ENCODE measurements at places on chromosomes 1 and 21.

DNA sequence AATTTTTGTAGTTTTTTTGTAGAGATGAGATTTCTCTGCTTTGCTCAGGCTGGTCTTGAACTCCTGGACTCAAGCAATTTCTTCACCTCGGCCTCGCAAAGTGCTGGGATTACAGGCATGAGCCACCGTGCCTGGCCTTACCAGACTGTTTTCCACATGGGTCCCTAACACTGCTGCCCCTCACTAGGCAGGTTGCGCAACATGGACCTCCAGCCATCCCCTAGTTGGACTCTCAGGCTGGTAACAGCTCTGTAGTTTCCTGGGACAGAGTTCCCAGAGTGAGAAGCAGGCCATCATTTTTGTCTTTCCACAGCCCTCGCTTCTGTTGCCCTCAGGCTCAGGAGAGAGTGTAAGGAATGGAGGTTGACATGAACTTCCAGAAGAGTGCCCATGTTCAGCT, 156.1 kb downstream of the CTH start:
- DNase-seq = no peak

DNA sequence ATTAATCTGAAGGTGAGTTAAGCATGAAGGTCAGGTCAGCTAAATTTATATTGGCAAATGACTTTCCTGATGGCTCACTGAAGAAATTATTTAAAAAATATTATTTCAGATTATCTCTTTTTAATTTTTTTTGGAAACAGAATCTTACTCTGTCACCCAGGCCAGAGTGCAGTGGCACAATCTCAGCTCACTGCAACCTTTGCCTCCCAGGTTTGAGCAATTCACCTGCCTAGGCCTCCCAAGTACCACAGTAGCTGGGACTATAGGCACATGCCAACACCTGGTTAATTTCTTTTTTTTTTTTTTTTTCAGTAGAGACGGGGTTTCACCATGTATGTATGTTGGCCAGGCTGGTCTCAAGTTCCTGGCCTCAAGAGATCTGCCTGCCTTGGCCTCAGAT, 976.7 kb downstream of the TTLL7 start:
- DNase-seq = no peak

DNA sequence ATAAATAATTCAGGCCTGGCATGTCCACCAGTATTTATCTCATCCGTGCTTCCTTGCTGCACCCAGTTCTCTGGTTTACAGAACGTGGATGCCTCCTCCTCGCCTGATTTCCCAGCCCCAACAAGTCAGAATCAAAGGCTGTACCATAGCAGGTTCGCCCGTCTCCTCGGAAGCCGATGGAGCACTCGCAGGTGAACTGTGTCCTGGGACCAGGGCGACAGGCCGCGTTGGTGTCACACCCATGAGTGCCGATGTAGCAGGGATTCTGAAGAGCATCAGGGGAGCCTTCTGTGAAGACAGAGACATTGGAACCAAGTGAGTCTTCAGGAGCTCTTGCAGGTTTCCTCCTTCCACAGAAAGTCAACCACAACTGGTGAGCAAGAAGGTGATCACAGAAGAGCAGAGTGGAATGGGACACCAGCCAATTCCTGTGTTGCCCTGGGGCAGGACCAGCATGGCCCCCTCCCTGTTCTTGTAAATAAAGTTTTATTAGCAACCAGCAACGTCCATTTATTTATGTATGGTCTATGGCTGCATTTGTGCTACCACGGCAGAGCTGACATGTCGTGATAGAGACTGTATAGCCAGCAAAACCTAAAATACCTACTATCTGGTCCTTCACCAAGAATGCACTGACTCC, 40.8 kb downstream of the NID1 start:
- DNase-seq = no peak

- no peak for DNase-seq
Observed at GRCh38 chr1:234463749-234464148, 15.2 kb downstream of the TARBP1 start.

All from ACHN (cell line).